ENCODE measurements at places on chromosomes 2 and 18.
A peak's percentile ranks its signal among the peaks of the same experiment; 100 is the strongest.

DNA sequence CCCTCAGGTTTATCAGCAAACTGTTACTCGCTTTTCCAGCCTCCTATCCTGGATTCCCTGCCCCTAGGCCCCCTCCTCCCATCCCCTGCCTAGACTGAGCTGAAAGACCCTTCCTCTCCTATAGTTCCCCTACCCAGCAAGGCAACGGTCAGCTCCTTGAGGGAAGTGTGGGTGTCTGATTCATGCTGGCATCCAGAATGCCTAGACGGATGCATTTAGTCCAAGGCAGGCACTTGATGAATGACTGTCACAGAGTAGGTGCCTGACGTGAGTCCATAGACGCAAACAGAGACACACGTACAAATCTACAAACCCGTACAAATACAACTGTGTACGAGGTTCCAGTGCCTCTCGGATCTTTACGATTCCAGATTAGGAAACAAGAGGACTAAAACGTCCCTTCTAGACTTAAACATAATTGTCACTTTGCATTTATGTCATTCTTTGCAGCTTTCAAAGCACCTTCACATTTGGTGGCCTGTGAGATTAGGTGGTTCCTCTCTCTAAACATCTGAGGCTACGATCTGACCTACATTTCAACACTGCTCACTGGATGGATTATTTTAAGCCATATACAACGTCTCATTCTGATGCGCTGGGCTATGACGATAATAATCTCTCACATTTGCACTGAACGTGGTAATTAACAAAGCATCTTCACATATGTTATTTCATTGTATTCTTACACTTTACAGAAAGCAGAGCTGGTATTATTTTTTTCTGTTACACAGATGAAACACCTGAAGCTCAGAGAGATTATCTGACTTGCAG is 36.7 kb downstream of the DNMT3A start:
- DNase-seq: no peak

DNA sequence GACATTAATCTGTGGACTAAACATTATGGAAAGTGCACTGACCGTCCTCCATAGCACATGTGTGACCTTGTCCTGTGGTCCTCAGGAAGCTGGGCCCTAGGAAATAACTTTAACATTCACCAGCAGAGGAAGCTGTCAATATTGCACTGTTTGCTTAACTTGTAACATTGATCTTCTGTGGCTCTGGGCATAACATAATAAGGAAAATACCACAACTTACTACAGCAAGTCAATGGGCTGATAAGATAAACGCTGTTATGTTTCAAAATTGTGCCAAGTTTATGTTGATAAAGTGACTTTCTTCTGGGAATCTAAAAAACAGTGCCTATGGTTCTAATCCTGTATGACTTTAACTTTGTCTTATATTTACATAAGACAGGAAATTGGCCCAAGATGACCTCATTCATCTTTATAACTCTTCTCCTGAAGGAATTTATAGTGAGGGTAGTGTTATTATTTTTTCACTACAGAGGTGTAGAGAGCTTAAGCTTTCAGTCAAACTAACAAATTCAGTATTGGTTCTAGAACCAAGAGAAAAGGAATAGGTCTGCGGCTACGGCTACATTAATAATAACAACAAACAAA is 113.7 kb upstream of the MAP4K3 start:
- DNase-seq: no peak

DNA sequence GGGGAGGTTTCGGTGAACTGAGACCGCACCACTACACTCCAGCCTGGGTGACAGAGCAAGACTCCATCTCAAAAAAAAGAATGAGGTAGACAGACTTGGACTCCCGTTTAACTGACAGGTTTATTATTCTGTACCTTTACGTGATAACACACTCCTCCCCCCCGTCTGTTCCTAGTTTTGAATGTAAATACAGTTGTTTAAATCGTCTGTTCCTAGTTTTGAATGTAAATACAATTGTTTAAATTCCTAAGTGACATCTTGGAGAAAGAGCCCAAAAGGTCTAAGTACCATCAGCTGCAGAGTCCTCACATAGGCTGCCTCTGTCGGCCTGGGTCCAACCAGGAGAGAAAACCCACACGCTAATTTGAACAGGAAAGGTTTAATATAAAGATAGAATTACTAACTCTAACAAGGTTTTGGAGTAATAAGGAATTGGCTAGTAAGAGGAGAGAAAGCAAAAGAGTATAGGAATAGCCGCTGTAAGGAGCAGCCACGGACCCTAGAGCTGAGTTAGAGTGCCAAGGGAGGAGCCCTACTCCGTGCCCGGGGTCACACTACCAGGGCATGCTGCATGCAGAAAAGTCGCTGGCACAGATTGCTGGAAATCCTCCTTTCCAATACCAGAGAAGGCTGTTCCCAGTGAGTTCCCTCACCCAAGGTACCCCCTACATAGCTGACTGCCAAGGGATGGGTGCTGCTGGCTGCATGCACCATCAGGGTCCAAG is 83.5 kb upstream of the RANBP2 start:
- DNase-seq: no peak

- no peak for DNase-seq
Observed at GRCh38 chr2:10752236-10752635, 30.8 kb downstream of the ATP6V1C2 start.

- no peak for DNase-seq
Observed at GRCh38 chr2:159379181-159379580, 92.7 kb upstream of the WDSUB1 start.

GRCh38 chr2:28293416-28293815 is 99.2 kb upstream of the FOSL2 start:
- DNase-seq: no peak

- DNase-seq: no peak
Observed at GRCh38 chr2:10410001-10410822, 37.9 kb downstream of the ODC1 start.

DNA sequence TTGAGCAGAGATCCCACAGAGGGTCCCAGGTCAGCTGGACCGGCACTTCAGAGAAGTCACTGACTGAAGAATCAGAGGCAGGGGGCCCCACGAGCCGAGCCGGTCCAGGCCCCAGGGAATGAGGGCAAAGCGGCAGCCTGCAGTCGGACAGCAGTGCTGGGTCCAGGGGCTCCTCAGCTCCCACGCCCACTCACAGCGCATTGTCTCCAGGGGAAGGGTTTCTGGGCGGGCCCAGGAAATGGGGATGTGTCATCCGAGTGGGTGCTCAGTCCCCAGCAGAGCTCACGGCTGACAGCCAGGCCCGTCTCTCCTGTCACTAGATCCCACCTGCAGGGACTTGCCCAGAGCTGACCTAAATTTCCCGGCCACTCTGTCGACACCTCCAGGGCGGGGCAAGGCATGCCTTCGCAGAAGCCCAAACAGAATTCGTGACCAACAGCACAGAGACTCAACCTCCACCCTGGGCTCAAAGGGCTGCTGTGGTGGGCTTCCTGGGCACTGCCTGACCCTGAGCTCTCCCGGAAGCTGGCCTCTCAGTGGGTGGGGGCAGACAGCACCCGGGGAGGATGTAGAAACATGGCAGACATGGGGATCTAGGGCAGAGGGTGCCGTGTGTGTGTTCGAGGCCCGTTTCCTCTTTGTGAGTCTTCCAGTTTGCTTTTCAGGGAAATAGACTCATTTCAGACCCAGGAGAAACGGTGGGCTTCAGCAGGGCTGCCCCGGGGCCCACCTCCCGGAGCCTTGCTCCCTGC is 42.1 kb upstream of the TAF1B start:
- peak; percentile 51 for DNase-seq

DNA sequence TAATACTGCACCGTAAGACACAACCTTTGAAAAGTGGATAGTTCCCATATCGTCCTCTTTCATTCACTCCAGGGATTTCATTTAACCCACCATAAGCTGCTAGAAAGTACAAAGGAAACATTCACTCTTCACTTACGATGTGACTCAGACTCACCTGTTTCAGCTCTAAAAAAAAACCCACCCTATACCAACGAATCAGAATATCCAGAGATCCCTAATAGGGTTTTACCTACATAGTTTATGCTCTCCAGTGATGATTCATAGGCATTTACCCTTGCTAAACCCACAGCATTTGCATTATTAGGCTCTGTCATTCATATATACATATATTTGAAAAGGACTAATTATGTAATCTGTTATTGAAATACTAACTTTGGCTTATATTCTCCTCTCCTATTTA is 60.2 kb downstream of the PRPF40A start:
- no peak for DNase-seq

- DNase-seq: no peak
Observed at GRCh38 chr2:16626497-16626896, 39.1 kb downstream of the CYRIA start.

- DNase-seq: no peak
Observed at GRCh38 chr18:70553936-70554260, 265.1 kb downstream of the SOCS6 start.

DNA sequence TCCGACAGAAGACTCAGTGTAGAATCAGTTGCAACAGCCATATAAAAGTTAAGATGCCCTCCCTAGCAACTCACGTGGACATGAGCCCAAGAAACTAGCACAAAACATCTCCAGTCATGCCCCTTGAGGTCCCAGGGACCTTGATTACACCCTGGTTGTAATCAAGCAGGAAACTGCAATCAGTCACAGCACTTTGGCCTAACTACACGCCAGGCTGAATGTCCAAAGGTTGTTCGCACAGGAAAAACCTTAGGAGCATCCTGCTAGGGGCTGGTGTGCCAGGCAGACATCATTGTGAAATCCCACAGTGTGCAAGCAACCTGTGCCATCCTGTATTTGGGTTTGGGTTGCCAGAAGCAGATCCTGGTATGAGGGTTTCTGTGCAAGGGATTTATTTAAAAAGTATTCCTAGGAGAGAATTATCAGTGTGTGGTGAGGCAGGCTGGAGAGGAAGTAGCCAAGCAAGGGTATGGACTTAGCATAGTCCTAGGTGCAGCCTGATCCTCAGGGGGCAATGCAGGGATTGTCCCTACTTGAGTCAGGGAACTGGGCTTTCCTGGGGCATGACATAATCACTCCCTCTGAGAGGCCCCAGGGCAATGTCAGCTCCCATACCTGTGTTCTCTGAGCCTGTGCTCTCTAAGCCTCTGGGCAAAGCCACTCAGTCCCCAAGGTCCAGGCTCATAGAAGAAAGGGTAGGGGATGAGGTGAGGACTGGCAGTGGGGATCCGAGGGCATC is 17.8 kb upstream of the SULT1C2 start:
- DNase-seq: no peak

DNA sequence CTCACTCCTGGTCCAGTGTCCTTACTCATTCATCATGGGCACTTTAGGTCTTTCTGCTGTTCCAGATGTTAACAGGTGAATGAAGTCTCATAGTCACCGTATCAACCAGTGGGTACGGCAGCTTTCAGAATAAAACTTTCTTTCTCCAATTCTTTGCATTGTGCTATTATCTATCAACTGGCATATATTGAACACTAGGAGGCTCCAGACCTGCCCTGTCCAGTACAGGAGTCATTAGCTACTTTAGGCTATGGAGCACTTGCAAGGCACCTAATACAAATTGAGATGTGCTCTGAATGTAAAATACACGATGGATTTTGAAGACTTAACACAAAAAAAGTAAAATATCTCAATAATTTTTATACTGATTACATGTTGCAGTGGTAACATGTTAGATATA is 43.2 kb upstream of the NEB start:
- no peak for DNase-seq

DNA sequence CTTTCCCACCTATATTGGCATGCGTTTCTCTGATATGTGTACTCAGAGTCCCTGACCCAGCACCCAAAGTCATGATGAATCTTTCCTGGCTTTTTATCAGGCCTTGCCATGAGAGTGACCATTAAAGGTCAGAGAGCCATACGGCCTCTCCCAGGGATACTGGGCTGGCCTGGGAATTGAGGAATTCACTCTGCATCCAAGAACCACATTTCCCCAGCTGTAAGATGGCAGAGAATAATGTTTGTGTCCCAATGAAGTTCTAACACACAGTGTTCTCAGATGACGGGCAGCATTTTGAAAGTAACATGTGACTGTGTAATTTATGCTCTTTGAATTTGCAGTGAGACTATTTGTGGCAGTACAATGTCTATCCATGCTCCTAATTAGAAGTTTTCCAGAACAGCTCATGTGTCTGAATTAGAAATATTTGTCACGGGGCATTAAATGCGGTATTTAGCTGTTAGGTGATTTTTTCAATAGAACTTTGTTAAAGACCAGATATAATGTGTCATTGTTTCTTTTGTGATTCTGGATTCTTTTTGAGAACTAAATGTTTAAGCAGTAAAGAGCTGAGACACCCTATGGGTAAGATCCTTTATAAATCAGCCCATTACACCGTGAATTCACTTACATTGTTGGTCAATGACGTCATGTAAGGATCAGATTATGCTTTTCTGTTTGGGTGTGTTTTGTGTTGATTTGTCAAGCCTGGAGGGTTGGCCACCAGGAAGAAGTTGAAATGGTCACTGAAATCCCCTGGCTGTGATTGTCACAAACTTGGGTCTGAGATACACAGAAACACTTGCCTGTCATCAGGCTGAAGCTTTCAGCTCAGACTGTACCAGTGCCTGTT is 7.3 kb upstream of the SLC3A1 start:
- DNase-seq: no peak

GRCh38 chr2:96636551-96637171 is 1.5 kb downstream of the KANSL3 start:
- no peak for DNase-seq
